ENCODE measurements at places on chromosomes 4 and X. TPM values are rescaled to one million over a fixed set of nuclear protein-coding genes. Genes with fewer than 3 reads are reported as not detected.

AREG gene
- not detected for polyA plus RNA-seq

MAP9 gene
- polyA plus RNA-seq, result 32.2 TPM

OTUD6A gene
- not detected for polyA plus RNA-seq

SLC10A4 gene
- polyA plus RNA-seq, result 0.29 TPM

KIAA1210 gene
- polyA plus RNA-seq, result 1.5 TPM

IL21 gene
- polyA plus RNA-seq, result not detected

NOX1 gene
- polyA plus RNA-seq, result 0.50 TPM

FRG1 gene
- polyA plus RNA-seq, result 70.5 TPM

TMPRSS11D gene
- polyA plus RNA-seq, result not detected

MND1 gene
- 16.7 TPM for polyA plus RNA-seq

DNA sequence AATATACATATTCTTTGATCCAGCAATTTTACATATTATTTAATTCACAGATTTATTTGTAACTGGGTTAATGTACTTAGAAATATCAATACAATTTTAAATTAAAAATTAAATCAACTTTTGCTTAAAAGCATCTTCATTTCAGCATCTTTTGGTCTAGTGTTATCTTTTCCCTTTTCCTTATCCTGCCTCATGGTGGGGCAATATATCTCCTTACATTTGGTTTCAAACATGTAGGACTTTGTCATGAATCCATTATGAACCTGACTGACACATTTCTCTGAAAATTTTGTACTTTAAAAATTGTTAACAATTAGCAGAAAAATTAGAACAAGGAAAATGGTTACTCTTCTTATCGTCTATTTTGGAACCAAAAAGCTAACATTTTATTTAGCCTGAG, 42.8 kb upstream of the ANK2 start:
- DNase-seq, result no peak

DNA sequence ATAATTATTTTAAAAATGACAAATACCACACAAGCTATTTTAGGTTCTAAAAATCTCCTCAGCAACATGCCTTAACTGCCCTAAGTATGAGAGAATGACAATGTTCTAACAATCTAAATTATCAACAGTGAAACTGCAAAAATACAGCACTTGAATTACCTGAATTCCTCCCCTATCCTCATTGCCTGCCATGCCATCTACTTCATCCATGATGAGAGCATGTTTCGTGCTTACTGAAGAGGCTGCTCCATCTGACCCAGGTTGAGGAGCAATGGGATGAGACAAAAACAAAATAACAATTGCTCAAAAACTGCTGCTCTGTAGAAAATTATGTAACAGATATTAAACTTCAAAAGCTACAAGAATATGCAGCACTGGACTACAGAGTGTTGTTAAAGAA, 63.3 kb downstream of the RFC1 start:
- no peak for DNase-seq

DNA sequence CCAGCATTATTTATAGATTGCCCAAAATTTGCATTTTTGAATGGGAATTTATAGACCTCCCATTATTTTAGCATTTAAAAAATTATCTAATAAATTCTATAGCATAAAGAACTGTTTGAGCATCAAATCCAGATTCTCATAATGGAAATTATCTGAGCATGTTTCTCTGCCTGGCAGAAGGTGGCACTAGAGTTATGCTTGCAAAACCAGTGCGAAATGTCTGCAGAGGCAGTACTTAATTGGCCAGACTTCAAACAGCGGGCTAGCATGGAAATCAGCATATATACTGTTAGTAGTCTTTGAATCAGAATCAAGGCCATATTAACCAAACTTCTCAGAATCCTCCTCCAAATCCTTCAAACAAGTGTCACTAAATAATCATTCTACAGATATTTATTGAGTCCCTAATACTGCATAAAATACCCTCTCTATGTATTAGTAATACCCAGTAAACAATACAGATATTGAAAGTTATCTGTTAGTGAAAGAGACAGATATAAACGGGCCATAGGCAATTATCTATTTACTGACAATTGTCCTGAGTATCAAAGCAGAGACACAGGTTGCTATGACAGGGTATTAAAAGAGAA, 78.7 kb upstream of the DCLK2 start:
- peak; percentile 51 for DNase-seq

- peak; percentile 39 for DNase-seq
Observed at GRCh38 chr4:154622598-154622997, 10.1 kb upstream of the FGG start.

DNA sequence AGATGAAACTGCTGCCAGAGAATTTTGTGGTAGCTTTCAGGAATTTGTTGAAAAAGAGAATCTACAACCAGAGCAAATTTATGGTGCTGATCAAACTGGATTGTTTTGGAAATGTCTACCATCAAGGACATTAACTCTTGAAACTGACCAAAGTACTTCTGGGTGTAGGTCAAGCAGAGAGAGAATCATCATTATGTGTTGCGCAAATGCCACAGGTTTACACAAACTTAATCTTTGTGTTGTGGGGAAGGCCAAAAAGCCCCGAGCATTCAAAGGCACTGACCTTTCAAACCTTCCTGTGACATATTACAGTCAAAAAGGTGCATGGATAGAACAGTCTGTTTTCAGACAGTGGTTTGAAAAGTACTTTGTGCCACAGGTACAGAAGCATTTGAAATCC, 2.1 kb downstream of the TIGD2 start:
- DNase-seq, result no peak

DNA sequence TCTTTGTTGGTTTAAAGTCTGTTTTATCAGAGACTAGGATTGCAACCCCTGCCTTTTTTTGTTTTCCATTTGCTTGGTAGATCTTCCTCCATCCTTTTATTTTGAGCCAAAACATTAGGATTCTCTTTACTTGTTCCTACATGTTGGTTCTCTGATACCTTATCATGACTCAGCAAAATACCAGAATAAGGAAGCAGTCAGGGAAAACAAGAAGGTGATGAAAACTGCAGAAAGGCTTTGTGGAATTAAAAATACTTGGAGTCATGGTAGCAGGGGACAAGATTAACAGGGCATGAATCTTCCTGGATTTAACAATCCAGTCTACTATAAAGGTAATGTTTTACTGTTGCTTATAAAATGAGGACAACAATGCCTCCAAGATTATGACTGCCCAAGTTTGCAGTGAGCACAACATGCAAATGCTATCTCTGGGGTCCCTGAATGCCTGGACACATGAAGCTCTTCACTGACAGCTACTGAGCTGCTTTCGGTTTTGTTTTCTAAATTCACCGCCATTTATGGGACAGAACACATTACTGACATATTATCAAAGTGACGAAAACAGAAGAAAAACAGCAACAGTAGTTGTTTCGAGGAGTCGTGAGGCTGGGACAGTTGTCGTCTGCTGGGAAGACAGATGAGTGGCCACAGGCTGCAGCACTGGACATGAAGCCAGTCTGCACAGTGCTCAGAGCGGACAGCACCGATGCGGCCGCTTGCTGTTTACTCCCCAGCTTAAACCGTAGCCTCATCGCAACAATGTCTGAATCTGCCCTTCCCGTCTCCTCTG, 174.5 kb upstream of the DKK2 start:
- DNase-seq, result no peak

DNA sequence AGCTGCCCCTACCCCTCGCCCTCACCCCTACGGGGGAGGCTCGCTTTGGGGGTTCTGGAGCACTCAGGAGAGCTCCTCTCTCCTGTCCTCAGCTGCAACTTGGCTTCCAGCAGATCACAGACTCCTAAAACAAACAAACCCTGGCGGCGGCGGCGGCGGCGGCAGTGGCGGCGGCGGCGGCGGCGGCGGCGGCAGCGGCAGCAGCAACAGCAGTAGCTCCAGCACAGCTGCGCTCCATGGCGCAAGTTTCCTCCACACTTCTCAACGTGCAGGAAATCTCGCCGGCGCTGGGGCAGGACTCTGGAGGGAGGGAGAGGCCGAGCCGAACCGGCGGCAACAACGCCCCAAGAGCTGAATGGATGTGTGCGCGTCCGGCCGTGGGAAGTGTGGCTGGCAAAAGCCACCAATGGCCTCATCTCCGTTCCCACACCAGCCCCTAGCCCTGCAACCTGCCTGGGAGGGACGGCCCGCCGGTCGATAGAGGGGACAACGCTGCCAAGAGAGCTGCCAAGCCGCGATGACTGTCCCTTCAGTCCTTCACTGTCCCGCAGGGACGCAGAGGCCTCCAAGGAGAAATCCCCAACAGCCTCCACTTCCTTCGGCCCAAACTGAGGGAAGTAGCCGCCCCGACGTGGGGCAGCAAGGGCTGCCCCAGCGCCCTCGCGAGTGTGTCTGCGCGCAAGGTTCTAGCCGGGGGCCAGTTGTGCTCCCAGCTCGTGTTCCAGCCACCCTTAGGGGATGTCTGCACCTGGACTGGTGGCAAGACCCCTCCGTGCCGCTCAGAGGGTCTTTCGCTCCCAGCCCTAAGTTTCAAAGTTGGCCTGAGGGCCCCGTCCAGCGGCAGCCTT, 775 bp downstream of the SHROOM4 start:
- no peak for DNase-seq

- no peak for DNase-seq
Observed at GRCh38 chr4:155322782-155323181, 54.0 kb downstream of the MAP9 start.

DNA sequence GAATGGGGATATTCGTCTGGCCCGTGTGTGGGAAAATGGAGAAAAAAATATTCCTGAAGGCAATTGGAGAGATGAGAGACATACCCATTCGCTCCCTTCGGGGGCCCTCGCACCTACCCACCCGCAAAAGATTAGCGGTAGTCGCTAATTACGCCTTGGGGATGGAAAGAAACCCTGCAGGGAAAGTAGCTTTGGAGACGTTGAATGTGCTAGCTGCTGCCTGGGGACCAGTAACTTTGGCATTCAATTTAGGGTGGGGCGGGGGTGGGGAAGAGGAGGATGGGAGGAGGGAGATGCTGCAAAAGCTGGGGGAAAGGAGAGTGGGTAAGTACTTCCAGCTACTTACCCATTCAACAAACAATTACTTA, 407 bp upstream of the ZC4H2 start:
- DNase-seq, result no peak

GRCh38 chr4:101678180-101678579, 112.3 kb upstream of the BANK1 start:
- DNase-seq, result no peak

DNA sequence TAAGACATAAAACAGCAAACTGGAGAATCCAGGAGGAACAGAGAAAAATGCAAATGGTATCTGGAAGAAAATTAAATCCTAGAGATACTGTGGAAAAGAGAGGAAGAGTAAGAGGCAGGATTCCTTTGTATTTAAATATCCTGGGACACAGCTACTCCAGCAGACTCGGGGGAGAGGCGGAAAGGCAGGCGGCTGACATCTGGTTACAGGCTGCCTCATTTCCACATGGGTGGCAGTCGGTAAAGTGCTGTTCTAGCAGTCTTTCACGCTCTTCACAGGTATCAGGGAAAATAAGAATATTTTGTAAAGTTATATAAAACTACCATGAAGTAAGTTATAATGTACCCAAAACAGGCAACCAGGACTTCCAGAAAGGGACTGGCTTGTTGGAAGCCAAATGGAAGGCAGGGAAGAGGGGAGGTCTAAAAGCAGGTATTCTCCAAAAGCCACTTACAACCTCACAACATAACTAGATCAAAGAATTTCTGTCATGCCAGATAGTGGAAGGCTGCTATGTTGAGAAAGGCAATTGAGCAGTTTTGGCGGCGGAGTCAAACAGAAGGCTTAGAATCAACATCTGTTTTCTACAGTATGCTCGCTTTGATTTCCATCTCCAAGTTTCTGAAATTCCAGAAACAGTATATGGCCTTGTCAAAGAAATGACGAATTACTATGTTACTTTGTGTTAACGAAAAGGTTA, 1.3 kb upstream of the TIGD2 start:
- DNase-seq, result peak; percentile 11

- DNase-seq, result no peak
Observed at GRCh38 chrX:117376460-117376859, 740.1 kb downstream of the KLHL13 start.

GRCh38 chrX:87338510-87338909, 179.1 kb upstream of the KLHL4 start:
- DNase-seq, result peak; percentile 22

- no peak for DNase-seq
Observed at GRCh38 chrX:150989420-150989819, 6.3 kb downstream of the HMGB3 start.

- no peak for DNase-seq
Observed at GRCh38 chr4:153438916-153439756, 27.0 kb upstream of the TMEM131L start.

GRCh38 chrX:1488141-1488540, 35.4 kb upstream of the ASMTL start:
- no peak for DNase-seq

GRCh38 chr4:41212616-41213203, 1.6 kb downstream of the APBB2 start:
- peak; percentile 41 for DNase-seq

DNA sequence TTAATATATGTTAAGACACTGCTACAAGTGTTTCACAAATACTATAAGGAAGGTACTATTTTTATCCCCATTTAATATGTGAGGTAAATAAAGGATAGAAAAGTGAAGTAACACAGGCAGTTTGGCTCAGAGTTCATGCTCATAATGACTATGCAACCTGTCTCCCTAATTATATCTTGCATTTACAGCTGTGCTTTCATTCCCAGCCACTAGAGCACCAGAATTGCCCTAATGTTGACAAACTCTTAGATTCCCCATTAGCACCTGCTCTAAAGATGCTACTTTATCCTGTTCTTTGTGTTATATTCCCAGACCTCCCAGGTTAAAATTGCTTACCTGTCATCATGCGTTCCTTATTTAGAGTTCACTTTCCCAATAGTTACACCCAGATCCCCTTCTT, 833.6 kb downstream of the CCSER1 start:
- DNase-seq, result no peak

DNA sequence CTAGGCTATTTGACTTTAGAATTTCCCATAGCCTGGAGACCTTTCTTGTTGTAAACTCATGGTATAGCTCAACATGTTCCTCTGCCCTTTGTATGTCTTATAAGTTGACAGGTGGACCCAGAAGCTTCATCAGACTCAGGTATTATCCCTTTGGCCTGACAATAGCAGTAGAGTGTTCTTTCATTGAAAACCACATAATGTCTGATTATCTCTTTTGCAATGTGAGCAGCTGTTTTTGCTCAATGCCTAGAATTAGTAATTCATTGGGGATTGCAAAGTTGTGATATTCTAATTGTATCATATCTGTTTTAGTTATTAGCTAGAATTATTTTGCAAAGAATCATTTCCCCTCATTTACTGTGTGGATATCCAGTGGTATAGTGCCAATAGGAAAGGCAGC, 27.5 kb downstream of the TBC1D19 start:
- no peak for DNase-seq

DNA sequence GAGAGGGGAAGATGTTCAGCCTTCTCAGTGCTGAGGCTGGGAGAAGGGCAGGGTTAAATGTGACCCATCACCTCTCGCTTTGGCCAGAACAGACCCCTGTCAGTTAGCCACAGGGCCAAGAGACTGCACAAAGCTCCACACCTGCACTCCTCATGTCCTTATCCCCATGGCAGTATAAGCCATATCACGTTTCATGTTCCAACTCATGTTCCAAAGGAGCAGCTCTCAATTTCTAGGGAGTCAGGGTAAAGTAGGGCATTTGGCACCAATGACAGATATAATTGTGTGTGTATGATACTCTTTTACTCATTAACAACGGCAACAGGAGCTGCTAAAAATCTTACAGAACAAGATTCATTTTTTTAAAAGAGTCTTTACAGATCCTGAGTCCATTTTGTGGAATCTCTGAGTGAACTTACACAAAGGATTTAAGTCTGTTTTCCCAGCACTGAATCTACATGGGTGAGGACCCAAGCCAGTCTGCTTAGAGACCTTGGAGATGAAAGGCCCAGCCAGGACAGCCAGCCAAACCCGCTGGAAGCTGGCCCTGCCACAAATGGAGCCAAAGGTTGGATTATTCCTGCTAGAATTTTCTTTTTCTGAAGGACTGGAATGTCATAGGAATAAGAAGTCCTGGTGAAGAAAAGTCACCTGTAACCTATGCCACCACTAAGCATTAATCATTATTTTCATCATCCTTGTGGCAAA, 129.1 kb upstream of the SMAD1 start:
- DNase-seq, result no peak
